Stimulated activated CD8-positive, alpha-beta memory T cell treated with anti-CD3 and anti-CD28 coated beads, Interleukin-7, amount 100 ng/mL, for 24 hours (primary cell): ENCODE measurements at places on chromosomes 13 and 19.
A peak's percentile ranks its signal among the peaks of the same experiment; 100 is the strongest.

- no peak for DNase-seq
These were observed 949.6 kb upstream of the SLC10A2 start for GRCh38 chr13:104015646-104016396.

DNA sequence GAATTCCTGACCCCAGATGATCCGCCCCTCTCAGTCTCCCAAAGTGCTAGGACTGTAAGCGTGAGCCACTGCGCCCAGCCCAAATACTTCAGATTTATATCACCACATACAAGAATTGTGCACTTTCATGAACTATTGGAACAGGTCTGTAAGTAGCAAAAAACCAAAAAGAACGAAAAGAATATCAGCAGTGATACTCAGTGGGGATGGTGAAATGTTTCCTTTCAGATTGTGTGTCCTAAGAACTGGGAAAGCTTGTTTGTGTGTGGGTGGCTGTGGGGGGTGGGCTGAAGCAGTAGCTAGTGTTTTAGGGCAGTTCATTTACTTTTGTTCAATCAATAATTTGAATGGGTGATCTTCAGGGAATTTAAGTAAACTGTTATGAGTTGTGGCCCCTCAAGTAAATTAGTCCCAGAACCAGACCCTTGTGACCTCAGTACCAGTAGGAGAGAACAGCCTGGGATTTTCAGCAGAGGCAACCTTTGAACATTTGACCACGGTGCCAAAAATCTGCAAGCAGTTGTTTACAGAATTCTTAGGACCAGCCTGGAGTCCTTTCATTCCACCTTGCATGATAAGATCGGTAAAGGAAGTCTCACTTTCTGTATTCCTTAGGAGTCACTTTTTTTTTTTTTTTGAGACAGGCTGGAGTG lies 106.6 kb downstream of the LRCH1 start:
- DNase-seq = no peak

- DNase-seq = no peak
These were observed 47.5 kb upstream of the GSX1 start for GRCh38 chr13:27744801-27745200.

- peak; percentile 42 for DNase-seq
These were observed 33.0 kb upstream of the ADGRE5 start for GRCh38 chr19:14347999-14348889.

DNA sequence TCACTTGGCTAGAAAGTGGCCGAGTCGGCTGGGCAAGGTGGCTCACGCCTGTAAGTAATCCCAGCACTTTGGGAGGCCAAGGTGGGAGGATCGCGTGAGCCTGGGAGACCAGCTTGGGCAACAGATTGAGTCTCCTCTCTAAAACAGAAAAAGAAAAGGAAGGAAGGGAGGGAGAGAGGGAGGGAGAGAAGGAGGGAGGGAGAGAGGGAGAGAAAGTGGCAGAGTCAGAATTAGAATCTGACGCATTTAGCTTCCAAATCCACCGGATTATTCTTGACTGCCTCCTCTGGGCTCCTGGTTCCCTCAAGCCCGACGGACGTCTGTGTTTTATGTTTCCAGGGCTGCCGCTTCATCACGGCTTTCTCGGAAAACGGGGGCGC lies 22.5 kb downstream of the LRFN3 start:
- no peak for DNase-seq

- no peak for DNase-seq
These were observed 1.2 kb downstream of the KPNA3 start for GRCh38 chr13:49791315-49791710.

DNA sequence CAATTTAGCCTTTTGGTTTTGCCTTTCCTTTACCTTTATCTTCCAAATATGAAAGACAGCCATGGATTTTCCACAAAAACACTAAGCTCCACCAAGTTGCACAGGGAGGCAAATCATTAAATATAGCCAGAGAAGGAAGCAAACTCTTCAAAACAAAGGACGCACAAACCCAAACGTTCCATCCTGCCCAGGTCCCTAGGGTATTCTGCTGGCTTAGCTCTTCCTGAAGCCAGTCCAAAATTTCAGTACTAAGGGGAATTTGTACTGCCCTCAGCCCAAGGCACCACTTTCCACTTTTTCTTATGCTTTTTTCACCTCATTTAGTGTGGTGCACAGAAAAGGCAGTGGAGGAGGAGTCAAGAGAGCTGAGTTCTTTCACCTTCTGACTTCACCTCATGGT lies 169.9 kb downstream of the FLT1 start:
- DNase-seq = no peak

DNA sequence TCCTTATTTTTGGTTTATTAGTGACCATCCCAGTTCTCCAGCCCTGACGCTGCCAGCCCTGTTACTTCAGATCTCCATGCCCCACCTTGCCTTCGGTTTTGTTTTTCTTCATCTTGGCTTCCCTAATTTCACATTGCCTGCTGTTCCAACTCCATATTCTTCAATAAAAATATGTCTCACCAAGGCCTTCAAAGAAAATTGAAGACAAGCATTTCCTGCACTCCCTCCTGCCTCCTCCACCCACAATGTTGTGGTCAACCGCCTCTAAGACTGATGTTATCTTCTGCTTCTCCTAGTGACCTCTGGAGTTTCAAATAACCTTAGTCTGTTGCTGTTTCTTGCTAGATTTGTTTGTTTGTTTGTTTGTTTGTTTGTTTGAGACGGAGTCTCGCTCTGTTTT lies 14.6 kb downstream of the PLD3 start:
- no peak for DNase-seq

DNA sequence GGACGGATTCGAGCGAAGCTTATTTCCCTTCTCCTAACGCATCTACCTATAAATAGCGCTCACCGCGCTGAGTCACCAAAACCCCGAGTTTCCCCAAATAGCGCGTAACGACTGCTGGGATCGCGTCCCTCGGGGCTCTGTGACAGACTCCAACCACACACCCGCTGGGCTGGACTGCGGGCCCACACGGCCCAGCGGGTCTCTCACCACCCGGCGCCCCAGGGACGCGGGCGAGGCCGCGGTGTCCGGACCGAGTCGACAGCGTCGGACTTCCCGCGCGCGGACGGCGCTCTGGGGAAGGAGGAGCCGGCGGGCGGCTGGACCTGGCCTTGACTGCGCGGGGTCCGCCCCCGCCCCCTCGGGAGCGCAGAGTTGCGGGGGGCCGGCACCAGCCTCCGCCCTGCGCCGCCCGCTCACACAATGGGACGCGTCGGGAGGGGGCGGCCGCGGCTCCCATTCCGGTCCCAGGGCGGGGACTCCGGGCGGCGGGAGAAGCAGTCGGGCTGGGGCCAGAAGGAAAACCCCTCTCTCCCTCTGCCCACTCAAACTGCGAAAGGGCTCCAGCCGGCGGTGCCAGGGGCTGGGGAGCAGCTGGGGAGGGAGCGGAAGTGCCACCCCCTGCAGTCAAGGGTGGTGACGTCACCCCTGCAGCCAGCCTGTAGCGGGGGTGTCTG lies 108.8 kb downstream of the KCNRG start:
- DNase-seq = peak; percentile 41

DNA sequence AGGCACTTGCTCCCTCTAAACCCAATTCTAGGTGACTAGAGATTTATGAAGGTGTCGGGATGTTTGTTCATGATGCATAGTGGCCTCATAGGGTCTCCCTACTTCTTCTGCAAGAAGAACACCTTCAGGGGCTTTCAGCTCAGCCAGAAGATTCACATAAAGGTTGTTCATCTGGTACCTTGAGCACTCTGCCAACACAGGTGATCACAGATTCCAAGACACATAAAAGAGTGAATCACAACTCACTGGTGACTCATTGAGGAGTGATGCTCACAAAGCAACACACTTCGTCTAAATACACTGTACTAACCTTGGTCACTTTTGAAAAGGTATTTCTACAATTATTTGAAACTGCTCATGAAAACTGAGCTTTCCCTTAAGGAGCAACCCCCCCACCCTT lies 6.8 kb upstream of the ZNF324 start:
- DNase-seq = no peak

GRCh38 chr19:30082611-30083010 lies 140.6 kb downstream of the URI1 start:
- no peak for DNase-seq

DNA sequence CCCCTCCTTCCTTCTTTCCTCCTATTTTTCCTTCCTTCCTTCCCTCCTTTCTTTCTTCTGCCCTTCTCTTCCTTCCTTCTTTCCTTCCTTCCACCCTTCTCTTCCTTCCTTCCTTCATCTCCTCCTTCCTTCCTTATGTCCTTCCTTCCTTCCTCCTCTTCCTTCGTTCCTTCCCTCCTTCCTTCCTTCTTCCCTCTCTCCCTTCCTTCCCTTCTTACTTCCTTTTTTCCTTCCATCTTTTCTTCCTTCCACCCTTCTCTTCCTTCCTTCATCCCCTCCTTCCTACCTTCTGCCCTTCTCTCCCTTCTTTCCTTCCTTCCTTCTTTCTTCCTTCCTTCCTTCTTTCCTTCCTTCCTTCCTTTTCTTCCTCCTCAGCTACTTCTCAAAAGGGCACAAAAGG lies 287.3 kb upstream of the ZNF507 start:
- DNase-seq = no peak

DNA sequence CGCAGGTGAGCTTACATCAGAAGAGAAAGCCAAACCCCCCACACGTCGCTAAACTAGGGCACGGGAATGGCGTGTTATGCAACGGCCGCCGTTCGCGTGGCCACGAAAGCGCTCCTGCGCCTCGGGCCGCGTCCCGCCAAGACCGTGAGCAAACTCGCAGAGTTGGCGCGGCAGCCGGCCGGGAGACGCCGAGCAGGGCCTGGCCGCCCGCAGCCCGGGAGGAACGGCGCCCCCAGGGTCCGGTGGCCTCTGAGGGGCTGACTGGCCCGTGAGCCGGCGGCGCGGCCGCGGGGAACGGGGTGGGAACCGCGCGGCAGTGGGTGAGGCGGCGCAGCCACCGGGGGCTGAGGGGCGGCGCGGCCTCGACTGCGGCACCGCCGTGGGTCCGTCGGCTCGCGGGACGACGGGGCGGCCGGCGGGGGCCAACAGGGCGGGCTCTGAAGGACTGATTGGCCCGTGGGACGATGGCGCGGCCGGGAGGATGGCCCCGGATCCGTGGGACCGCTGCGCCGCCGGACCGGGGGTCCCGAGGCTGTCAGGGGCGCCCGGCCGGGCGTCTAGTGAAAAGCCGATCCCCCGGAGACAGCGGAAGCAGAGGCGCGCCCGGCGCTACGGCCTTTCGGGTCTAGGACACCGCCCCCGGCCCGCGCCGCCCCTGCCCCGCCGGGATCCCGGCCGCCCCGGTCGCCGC lies 903 bp downstream of the LATS2 start:
- no peak for DNase-seq

GRCh38 chr19:40339018-40339728 lies 9.0 kb downstream of the C19orf47 start:
- no peak for DNase-seq

GRCh38 chr13:110274687-110275086 lies 32.3 kb downstream of the COL4A1 start:
- no peak for DNase-seq

- DNase-seq = no peak
These were observed 59.7 kb upstream of the TNFRSF19 start for GRCh38 chr13:23510544-23510916.

DNA sequence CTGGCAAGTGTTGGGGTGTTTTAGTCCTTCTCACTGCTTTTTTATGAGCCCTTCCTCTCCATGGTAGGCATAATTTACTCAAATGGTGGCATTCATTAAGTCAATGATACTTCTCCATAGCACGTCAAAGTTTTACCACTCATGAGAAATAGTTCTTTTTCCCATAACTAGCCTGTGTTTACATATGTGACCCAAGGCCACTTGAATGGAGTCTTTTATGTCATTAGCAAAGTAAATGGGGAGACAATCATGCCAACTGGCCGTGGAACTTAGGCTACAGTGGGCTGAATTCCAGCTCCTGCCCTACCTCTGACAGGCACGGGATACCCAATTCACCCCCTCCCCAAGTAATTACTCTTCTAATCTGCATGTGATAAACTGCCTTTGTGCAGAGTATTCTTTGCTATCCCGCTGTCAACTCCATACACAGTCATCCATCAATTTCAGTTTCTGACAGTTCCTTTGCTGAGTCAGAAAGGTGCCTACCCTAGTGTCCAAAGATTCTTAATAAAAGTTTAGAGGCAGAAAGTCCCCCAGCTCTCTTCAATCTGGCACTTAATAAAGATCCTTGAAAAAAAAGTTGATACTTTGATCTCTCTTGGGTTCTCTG lies 16.9 kb downstream of the PROSER1 start:
- no peak for DNase-seq

- DNase-seq = no peak
These were observed 92.9 kb downstream of the DNAJC15 start for GRCh38 chr13:43116242-43116641.

DNA sequence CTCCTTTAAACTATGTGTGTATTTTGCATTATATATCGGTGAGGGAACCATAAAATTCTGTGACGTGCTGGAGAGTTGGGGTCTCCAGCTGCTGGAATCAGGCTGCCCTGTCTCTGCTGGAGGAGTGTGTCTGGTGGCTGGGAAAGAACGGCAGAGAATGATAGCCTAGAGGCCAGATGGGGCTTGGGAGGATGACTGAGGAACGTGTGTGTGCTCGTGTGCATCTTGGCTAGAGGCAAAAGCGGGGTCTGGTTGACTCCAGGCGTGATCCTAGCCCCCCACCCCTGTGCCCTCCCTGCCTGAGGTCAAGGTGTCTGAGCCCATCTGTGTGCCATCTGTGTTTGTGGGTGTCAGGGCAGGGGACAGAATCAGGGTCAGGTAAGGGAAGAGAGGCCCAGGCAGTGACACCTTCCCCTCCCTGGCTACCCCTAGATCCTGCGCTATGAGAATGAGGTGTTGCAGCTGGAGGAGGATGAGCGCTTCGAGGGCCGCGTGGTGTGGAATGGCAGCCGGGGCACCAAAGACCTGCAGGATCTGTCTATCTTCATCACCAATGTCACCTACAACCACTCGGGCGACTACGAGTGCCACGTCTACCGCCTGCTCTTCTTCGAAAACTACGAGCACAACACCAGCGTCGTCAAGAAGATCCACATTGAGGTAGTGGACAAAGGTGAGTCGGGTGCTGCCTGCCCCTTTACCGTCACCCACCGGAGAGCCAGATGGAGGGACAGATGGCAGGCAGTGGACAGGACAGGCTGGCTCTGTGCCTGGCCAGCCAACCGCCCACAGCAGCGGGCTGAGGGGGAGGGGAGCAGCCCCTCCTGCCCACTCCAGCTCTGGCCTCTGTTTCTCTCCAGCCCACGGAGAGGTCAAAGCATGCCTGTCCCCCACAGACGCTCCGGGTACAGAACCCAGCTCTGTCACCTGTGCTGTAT lies 3.1 kb downstream of the SCN1B start:
- DNase-seq = no peak

DNA sequence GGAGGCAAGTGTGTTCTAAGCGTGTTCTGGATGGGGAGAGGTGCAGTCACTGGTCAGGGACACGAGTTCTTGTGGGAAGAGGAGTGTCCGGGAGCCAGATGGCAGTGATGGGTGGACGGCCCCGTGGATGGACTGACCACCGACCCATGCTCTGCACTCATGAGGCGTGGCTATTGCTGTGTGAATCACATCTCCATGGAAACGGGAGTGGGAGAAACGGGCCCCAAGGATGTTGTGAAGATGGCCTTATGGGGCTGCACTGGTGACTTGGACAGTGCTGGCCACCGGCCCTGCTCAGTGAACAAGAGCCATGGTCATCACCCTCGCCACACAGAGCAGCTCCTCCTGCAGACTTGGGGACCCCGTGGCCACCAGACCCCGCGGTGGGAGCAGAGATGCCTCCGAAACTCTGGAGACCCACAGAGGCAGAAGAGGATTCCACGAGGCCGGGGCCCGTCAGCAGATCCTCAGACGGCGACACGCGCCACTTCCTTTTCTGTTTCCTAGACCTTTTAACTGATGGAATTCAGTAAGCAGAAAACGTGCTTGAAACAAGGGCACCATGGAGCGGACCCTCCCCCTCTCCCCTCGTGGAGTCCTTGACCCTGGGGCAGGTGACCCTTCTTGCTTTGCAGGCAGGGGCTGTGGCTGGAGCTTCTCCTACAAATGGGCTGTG lies 47.5 kb downstream of the GAS6 start:
- DNase-seq = no peak
